NCI-H446 treated with DMSO at 0.1 percent for 48 hours (cell line): ENCODE measurements at places on chromosomes 5 and 9.
A peak's percentile ranks its signal among the peaks of the same experiment; 100 is the strongest.

DNA sequence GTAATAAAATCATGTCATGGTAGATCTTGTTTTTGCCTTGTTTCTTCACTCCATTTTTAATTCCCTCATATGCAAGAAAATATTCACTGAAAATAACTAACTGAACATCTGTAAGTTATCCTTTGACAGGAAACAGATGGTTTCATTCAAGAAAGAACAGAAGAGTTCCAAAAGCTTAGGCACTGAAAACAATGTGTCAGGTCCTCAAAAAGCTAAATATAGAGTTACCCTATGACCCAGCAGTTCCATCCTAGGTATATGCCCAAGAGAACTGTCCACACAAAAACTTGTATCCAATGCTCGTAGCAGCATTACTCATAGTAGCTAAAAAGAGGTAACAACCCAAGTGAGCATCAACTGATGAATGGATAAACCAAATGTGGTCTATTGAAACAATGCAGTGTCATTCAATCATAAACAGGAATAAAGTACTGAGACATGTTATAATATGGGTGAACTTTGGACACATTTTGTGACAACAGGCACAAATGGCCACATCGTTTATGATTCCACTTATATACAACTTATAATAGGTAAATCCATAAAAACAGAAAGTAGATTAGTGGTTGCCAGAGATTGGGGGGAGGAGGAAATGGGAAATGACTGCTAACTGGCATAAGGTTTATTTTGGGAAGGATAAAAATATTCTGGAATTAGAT is 231.0 kb downstream of the FRMD3 start:
- DNase-seq = no peak

GRCh38 chr5:1513326-1514026 is 10.3 kb downstream of the LPCAT1 start:
- DNase-seq = no peak

GRCh38 chr5:77644371-77645157 is 6.1 kb upstream of the OTP start:
- DNase-seq = no peak

- DNase-seq = no peak
Observed at GRCh38 chr5:168578006-168578405, 1.2 kb downstream of the PANK3 start.

GRCh38 chr5:93161661-93162654 is 419.1 kb downstream of the NR2F1-AS1 start:
- peak; percentile 18 for DNase-seq

GRCh38 chr9:105127863-105128220 is 116.6 kb upstream of the SLC44A1 start:
- DNase-seq = no peak

DNA sequence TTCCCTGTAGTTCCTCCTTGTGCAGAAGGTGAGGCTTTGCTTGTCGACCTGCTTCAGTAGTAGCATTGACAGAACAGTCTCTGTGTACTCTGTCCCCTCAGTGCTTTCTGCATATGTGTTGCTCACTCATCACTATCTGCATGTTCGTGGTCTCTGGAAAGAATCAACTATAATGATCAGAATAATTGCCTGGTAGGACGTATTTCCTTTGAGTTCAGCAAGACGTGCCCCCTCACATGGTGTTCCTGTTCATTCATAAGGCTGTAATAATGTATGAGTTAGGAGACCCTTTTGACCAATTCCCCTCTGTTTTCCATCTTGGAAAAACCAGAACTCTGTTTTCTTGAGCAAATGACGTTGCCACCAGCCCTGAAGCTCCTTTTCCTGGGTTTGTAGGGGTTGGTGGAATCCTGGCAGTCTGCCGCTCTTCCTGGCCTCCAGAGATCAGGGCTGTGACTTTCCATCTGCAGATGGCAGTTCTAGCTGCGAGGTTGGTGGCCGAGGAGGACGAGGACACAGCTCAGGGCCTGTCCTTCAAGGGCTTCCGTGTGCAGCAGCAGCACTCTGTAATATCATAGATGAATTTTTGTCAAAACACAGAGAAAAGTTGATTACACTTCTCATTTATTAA is 61.9 kb downstream of the EXOSC2 start:
- DNase-seq = no peak

DNA sequence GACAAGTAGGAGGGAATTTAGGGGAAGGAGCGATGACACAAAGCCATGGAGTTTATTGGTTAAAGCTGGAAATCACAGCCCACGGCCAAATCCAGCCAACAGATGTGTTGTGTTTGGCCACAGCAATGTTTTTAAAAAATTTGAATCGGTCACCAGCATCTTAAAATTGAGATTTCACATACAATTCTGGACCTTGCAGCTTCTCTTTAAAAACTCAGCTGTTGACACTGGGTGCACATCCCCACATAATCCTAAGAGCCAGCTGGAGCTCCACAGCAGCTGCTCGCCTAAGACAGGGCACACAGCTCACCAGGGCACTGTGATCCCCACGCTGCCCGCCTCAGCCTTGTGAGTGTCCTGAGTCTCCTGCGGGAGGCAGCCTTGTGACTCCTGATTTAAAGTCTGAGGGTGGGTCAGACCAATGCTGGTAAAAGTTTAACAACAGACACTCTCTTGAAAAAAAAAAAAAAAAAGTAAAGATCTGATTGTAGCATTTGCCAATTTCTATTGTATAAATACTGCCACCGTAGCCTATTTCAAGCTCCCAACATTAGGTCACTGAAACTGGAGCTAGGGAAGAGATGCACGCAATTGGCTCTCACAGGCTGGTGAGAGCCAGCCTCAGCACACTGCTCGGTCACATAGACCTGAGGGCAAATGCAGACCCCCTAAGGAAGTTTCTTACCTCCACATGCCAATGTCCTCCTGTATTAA is 124.8 kb downstream of the HSD17B3 start:
- no peak for DNase-seq

DNA sequence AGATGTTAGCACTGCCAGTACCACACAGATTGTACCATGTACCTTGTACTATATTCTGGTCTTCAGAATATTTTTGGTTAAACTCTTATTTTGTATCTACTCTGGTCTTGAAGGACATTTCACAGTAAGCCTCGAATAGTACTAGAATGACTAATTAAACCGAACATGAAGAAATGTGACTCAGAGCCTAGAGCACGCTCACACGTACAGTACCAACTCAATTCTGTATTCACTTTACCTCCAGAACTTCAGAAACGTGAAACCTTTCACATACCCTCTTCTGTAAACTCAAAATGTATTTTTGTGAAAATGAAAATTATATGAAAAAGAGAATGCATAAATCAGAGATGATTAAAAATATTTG is 112.8 kb downstream of the MVB12B start:
- DNase-seq = no peak

GRCh38 chr5:95941756-95942155 is 19.9 kb downstream of the ELL2 start:
- DNase-seq = no peak

DNA sequence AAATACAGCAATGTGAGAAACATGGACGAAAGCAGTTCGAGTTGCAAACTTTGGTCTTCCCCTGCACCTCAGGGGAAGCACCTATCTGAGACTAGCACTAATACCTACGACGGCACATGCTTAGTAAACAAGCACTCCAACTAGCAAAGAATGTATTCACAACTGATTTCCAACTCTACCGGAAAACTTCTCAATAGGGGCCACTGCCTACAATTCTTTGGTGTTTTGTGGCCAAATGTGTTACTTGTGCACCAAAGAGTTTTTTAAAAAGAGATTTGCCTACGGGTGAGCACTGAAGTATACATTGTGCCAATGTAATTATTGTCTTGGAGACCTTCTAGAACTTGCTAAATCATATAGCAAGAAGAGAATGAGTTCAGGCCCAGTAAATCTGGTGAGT is 12.2 kb downstream of the ENC1 start:
- no peak for DNase-seq

- DNase-seq = no peak
Observed at GRCh38 chr5:139512786-139513390, 30.3 kb upstream of the STING1 start.

GRCh38 chr5:41708604-41708940 is 161.7 kb downstream of the OXCT1 start:
- no peak for DNase-seq

- no peak for DNase-seq
Observed at GRCh38 chr5:20087299-20087698, 99.3 kb upstream of the CDH18 start.

DNA sequence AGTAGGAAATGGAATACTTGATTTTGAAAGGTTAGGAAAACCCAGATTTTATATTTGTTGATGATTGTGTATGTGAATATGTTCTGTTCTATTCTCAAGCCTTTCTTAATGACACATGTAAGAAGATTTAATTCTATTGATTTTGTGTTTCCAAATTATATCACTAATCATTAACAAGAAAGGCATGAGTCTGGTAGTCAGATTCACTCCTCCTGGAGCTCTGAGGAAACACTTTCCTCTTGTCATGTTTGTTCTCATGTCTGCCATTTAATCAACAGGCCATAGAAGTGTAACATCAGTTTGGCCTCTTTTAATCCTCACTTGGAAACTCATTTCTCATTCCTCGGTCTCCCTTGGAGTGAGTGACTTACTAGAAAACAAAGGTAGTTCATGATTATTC is 40.6 kb upstream of the F2R start:
- DNase-seq = no peak

GRCh38 chr5:43802651-43803050 is 199.7 kb downstream of the NNT start:
- DNase-seq = no peak

GRCh38 chr5:88659529-88660263 is 223.3 kb downstream of the MEF2C start:
- DNase-seq = no peak

- no peak for DNase-seq
Observed at GRCh38 chr9:71302776-71303175, 181.4 kb upstream of the TRPM3 start.

- DNase-seq = peak; percentile 65
Observed at GRCh38 chr5:125232779-125233230, 486.4 kb upstream of the ZNF608 start.
